ENCODE measurements at places on chromosomes 6 and 20.

DNA sequence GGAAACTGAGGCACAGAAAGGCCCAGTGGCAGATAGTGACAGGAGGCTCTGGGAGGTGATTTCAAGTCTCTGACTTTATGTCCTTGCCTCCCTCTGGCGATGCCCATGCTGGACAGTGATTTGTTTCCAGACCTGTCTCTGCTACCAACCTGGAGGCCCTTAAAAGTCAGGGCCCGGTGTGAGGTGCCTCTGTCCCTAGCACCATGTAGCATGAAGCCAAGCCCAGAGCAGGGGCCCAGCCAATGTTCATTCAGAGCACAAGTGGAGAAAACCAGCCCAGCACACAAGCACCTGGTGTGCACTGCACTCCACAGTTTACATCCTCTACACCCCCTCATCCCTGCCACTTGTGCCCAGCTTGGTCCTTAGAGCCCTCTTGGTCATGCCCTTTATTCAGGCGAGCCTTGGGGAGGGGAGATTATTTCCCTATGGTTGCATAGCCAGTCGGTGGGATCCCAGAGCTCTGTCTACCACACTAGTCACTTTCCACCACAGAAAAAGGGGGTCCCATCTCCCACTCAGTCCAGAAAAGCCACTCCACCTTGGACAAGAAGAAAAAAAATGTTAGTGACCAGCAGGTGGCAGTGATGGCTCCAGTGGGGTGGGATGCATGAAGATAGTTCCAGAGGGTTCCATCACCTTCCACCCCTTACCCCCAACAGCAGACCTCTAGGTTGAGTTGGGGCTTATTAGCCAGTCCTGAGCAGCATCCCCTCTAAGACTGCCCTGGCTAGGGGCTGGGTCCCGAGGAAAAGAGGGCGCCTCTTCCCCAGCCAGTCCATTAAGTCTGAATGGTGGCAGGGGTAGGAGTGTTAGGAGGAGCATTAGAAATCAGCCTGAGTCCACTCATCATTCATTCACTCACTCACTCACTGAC, 30.9 kb downstream of the KIAA1755 start:
- no peak for DNase-seq

GRCh38 chr6:116314878-116315277, 35.1 kb upstream of the TSPYL1 start:
- DNase-seq = no peak

GRCh38 chr20:50136822-50137599, 16.5 kb downstream of the PEDS1 start:
- no peak for DNase-seq

DNA sequence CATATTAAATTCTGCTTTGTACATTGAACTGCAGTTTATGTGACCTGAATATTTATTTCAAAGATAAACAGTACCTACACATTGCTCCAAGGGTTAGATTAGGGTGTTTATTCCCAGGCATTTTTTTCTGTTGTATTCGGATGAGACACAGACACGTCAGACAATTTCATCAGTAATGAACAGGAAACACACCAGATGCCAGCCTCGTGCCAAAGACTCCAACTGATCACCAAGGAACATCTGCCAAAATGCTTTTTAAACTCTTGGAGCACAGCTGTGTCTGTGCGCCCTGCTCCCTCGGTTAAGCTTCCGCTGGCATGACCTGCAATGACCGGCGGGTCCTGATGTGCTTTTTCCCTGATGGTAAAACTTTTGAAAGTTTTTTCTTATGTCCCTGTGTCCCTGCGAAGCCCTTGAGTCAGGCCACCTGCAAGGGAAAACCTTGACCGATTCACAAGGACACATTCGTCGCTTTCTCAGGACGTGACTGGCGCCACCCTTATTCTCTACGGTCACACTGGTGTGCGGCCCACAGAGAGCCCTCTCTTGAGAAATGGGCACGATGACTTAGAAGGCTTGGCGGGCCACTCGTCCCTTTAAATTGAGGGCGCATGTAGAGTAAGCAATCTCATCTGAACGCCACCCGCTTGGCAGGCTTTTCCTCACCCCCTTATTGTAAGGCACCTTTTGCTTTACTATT, 173.9 kb downstream of the QKI start:
- DNase-seq = no peak

DNA sequence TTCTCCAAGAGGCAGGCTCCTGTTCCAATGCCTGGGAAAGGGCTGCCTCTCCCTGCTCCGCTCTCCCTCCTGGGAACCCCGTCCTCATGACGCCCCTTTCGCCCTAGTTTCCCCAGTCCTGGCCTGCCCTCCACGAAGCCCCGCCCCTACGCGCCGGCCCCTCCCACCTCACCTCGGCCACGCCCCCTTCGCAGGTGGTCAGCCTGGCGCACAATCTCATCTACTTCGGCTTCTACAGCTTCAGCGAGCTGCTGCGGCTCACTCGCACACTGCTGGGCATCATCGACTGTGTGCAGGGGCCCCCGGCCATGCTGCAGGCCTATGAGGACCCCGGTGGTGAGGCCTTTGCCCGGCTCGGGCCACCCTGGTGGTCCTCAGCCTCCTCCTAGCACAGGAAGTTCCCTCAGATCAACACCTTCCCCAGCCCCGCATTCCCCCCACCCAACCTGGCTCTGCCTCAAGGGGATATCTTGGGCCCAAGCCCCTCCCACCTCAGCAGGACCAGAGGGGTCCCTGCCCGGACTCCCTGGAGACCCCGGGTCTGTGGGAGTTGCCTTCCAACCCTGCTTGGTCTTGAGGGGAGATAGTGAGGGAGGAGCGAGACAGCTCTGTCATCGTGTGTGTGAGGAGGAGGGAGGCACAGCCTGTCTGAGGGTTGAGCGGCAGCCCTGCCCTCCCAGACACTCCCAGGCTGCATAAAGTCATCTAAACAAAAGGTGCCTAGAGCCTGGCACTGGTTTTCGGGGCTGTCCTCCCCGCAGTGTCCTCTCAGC, 40.3 kb downstream of the UQCC2 start:
- DNase-seq = no peak

DNA sequence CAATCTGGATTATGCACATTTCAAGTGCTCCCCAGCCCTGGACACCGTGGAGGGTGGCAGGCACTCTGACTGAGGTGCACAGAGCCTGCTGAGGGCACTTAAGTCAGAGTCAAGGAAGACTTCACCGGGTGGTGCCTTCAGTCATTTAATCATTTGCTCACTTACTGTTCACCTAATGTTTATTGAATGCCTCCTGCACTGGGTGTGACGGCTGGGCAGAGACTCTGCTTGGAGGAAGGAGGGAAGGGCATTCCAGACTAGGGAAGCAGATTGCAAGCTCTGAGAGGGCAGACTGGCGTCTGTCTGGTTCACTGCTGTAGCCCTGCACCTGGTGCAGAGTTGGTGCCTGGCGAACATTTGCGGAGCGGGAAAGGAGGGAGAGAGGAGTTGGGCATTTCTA, 54.2 kb upstream of the FAM83D start:
- DNase-seq = no peak

GRCh38 chr6:81689580-81689979, 62.9 kb downstream of the TENT5A start:
- DNase-seq = no peak

GRCh38 chr6:134911547-134911946, 38.4 kb downstream of the ALDH8A1 start:
- no peak for DNase-seq

GRCh38 chr6:157120534-157121232, 202.6 kb downstream of the TMEM242 start:
- DNase-seq = no peak

- no peak for DNase-seq
Measured at GRCh38 chr6:165404697-165405096, 95.3 kb upstream of the C6orf118 start.

Measured in mucosa of gallbladder (tissue), 1 donor.